ENCODE measurements at places on chromosomes 1 and 21.

- DNase-seq: no peak
These were observed 54.4 kb upstream of the STUM start for GRCh38 chr1:226494092-226494609.

GRCh38 chr1:156119503-156120209 lies 5.1 kb downstream of the LMNA start:
- DNase-seq: no peak

- DNase-seq: no peak
These were observed 71.7 kb downstream of the NRIP1 start for GRCh38 chr21:14993115-14993514.

- DNase-seq: no peak
These were observed 2.1 kb downstream of the POU3F1 start for GRCh38 chr1:38044221-38045215.

- no peak for DNase-seq
These were observed 4.9 kb downstream of the TRAPPC3 start for GRCh38 chr1:36144413-36144812.

GRCh38 chr1:52190500-52191252 lies 48.8 kb downstream of the ZFYVE9 start:
- DNase-seq: no peak

Data from thymus (tissue), 14 donors.